Bronchial epithelial cell (primary cell): ENCODE measurements at places on chromosomes 4 and X. TPM values are rescaled to one million over a fixed set of nuclear protein-coding genes. Genes with fewer than 3 reads are reported as not detected.

GRCh38 chr4:76783836-76784235 is 114.1 kb downstream of the SOWAHB start:
- DNase-seq = no peak

Gene NRK
- not detected in 2 replicates for total RNA-seq

Gene CT45A6
- not detected in 2 replicates for total RNA-seq

GRCh38 chr4:8236106-8236919 is 33.2 kb upstream of the HTRA3 start:
- DNase-seq = no peak

GRCh38 chr4:1462009-1462767 is 55.9 kb upstream of the NKX1-1 start:
- DNase-seq = no peak

DNA sequence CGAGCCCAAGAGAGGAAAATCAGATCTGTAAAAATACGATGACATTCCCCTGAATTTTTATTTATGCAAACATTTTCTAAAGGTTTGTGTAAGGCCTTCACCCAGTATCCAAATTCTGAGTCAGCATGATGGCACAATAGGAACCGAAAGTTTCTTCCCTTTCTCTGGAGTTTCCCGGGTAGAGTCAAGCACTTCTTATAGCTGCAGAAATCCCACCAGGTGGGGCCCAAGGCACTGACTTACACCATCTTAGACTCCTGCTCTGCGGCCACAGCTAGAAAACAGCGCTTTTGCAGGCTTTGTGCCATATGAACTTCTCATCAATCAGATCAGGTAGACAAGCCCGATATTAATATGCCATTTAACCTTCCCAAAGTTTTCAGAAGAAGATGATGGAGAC is 13.4 kb downstream of the LEF1 start:
- no peak for DNase-seq

GRCh38 chrX:39162322-39162735 is 361.1 kb downstream of the MID1IP1 start:
- no peak for DNase-seq

Gene STOX2
- total RNA-seq = 1.3 and 2.4 TPM in 2 replicates

DNA sequence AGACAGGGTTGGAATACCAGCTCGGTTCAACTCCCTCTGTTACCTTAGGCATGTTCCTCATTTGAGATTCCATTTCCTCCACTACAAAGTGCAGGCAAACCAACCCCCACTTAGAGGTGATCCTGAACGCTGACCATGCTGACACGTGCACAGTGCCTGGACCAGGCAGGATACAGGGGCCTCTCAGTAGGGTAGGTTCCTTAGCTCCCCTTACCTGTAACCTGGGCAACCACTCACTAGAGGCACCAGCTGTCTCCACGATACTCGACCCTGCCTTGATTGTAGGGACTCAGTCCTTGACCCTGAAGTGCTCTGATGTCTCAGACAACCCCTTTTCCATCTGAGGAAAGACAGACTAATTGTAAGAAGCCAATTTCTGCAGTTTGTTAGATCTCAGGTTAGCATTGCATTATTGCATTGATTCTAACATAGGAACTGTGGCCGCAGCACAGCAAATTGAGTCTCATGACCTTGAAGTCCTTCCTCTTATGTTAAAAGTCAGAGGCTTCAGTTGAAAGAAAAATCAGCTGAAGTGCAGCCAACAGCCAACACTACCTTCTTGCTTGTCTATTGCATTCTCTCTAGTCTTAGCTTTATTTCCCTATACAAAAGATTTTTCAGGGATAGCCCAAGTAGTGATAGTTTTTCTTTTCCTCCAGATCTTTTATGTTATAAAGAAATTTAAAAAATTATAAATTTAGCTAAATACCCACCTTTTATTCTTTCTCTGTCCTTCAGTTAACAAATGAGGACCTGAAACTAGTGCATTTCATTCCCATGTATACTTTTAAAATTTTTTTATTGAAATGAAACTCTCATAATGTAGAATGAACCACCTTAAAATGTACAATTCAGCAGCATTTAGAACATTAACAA is 11.2 kb upstream of the C1QTNF7 start:
- DNase-seq = no peak

GRCh38 chr4:155419266-155419665 is 42.5 kb upstream of the MAP9 start:
- peak; percentile 68 for DNase-seq

Gene PGAM4
- not detected in 2 replicates for total RNA-seq

- DNase-seq = no peak
Measured at GRCh38 chrX:130110379-130111219, at the start of gene ELF4. TSS of gene ELF4 (minus strand) at chrX:130110497. CDS start at chrX:130081330, 29,167 bp downstream.

DNA sequence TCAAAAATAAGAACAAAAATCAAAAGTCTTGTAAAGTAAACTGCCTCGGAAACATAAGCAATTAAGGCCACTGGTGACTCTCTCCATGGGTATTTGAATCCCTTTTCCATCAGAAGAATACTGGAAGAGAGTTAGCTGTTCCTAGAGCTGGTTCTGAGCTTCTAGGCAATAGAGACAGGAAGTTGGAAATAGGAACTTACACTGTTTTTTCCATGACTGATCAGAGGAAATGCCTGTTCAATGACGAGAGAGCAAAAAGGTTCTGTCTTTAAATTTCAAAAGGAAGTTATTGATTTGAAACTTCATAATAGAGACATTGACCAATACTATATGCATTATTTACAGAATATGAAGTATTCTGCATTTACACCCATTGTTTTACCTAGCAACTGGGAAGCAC is 503.5 kb upstream of the ARX start:
- DNase-seq = no peak

Gene ITM2A
- total RNA-seq = 1.8 and 4.9 TPM in 2 replicates

- DNase-seq = peak; percentile 35
Measured at GRCh38 chrX:32530802-32531403, 680.4 kb downstream of the DMD start.

Gene SPINK2
- total RNA-seq = not detected in 2 replicates

DNA sequence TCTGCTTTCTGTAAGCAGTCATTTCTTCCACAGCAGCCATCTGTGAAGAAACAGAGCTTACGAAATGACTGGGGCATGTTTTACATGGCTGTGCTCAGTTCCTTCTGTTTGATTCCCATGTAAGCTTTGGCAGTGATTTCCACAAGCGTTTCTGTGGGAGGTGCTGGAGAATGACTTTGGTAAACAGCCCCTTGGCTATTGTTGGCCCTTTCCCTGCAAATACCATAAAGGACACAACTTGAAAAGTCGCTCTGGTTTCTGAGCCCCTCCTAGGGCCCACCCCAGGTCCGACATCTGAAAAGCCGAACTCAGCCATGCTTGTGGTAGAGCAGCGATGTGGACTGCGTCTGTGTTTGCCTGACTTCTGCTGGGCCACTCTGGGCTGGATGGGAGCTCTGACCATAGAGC is 3.7 kb downstream of the LIMCH1 start:
- no peak for DNase-seq

- no peak for DNase-seq
Measured at GRCh38 chrX:46574774-46575381, 1.3 kb downstream of the CHST7 start.

- no peak for DNase-seq
Measured at GRCh38 chrX:151081016-151081415, 95.4 kb upstream of the GPR50 start.
